ENCODE measurements at places on chromosomes 3 and 15.

- DNase-seq = no peak
Measured at GRCh38 chr3:804211-804610, 288.6 kb upstream of the CNTN6 start.

DNA sequence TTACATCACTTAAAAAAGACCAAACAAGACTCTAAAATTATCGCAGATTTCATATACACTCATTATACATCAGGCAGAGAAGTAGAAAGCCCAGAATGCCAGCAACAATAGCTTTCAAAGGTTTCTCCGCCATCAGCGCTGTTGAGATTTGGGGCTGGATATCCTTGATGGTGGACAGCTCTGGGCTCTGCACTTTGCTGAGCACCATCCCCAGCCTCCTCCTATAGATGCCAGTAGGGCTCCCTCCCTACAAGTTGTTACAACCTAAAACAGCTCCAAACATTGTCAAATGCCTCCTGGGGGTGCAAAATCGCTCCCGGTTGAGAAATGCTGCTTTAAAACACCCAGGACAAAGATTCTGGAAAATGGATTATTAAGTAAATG lies 73.5 kb downstream of the ATP10A start:
- DNase-seq = no peak

DNA sequence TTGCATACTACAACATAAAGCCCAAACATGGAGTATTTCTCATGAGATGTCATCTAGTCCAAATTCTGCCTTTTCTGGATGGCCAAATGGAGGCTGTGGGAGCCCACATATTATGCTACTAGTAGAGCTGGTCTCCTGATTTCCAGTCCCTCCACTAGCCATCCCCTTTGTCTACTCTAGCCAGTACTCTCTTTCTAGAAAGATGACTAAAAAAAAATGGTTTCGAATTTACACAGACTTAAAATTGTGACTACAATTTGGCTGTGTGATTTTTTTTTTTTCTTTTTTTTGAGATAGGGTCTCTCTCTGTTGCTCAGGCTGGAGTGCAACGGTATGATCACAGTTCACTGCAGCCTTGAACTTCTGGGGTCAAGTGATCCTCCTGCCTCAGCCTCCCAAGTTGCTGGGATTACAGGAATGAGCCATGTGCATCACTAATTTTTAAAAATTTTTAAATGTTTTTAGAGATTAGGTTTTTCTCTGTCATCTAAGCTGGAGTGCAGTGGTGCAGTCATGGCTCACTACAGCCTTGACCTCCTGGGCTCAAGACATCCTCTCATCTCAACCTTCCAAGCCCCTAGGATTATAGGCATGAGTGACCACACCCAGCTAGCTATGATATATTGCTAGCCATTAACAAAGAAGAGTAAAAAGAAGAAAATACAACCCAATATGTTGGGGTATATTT lies 273.9 kb downstream of the ADAMTSL3 start:
- no peak for DNase-seq

GRCh38 chr3:107877936-107878335 lies 212.9 kb downstream of the CD47 start:
- DNase-seq = no peak

- DNase-seq = no peak
Measured at GRCh38 chr3:28951772-28952556, 328.9 kb upstream of the RBMS3 start.
